ENCODE measurements at places on chromosomes 7 and 10.

DNA sequence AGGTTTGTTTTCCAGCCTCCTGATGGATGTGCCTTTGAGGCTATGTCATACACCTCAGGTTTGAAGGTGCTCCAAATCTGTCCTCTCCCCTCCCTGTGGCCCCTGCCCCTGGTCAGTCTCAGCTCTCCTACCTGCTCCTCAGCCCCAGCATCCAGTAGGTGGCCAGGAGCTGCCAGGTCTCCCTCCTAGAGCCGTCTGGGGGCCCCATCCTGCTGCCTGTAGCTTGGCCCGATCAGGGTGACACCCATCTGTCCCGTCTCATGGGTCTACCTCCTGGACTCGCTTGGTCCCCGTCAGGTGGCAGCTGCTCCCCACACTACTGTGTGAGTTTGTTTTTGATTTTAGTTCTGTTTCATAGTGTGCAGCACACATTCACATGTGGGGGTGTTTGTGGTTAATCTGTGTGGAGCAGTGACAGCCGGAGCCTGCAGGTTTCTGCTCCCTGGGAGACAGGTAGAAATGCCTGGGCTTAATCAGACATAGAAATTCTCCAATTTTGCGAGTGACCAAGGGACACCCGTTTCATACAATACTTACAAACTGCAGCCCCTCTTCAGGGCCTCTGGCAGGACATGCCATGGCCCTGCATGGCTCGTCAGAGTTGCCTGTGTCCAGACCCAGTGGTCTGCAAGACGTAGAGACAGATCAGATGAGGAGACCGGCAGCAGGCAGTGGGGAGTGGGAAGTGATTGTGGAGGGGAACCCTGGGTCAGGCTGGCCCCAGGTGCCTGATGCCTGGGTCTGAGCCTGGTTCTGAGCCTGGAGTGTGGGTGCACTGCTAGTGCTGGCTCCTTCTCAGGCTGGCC, 17.1 kb downstream of the ADCY1 start:
- no peak for DNase-seq

DNA sequence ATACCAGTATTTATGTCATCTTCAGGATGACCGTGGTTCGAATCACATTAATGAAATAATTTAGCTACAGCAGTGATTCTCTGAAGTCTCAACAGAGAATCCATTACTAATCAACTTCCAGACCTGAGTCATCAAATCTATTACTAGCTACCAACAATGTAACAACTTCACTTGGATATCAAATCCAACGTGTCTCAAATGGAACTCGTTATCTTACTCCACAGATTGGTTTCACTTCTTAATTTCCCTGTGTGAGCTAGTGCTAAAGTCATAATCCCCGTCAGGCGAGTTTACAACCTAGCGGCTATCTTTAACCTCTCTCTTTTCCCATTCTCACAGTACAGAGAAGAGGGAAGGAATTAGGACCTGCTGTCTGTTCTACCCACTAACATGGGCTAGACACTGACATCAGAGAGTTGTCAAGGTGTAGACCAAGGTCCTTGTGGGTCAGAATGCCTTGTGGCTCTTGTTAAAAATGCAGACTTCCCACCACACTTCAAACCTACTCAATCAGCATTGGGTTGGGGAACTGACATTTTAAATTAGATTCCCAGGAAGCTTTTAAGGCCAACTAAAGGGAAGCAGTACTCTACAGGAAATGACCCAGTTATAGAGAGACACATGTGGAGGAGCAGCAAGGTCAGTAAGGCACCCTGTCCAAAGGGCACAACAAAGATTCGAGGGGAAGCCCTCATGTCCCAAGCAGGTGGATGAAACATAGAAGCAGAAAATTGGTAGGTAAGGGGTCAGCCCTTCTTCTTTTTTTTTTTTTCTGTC, 57.3 kb upstream of the GSAP start:
- no peak for DNase-seq

GRCh38 chr10:124509880-124510632, 48.4 kb downstream of the LHPP start:
- no peak for DNase-seq

DNA sequence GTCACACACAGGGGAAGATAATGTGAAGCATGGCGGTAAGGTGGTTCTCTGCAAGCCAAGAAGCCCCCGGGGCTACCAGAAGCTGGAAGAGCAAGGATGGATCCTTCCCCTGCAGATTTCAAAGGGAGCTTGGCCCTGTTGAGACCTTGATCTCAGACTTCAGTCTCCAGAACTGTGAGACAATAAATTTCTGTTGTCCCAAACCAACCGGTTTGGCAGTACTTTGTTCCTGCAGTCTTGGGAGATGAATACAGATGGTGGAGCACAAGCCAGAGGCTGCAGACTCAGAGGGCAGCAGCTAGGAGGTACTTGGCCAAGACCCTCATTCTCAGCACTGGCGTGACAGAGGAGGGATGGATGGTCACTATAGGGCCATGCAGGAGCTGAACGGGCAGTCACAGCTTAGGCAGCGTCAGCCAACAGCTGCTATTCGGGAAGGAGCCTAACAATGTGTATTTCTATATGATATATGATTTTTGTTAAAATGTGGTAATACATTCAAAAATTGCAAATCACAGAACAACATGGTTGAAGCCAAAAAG, 387.3 kb downstream of the TNS3 start:
- no peak for DNase-seq

DNA sequence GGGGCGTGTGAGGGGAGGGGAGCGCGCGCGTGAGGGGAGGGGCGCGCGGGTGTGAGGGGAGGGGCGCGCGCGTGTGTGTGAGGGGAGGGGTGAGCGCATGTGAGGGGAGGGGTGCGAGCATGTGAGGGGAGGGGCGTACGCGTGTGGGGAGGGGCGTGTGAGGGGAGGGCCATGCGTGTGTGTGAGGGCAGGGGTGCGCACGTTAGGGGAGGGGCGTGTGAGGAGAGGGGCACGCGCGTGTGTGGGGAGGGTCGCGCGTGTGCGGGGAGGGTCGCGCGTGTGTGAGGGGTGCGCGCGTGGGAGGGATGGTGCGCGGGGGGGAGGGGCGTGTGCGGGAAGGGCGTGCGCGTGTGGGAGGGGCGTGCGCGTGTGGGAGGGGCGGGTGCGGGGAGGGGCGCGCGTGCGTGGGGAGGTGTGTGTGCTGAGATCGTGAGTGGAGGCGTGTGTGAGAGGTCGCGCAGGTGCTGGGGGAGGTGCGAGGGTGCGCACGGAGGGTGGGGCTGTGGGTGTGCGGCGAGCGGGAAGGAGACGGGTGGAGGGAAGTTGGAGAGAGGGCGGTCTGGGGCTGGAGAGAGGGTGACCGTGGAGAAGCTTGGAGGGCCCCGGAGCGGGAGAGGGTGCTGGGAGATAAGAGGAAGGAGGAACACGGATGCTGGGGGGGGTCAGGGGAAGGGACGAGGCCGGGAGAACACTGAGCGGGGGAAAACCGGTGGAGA, 19.7 kb downstream of the MXI1 start:
- peak; percentile 40 for DNase-seq

GRCh38 chr7:28041508-28042314, 138.9 kb downstream of the JAZF1 start:
- no peak for DNase-seq

- no peak for DNase-seq
These were observed 16.5 kb upstream of the GPR22 start for GRCh38 chr7:107453388-107453787.

- peak; percentile 2 for DNase-seq
These were observed 61.9 kb upstream of the OPN4 start for GRCh38 chr10:86592413-86592812.

- DNase-seq: no peak
These were observed 98.7 kb downstream of the RNF216 start for GRCh38 chr7:5682551-5683279.

Data from NCI-H345 (cell line).